ENCODE measurements at places on chromosomes 4 and X.

GRCh38 chr4:127309369-127310102, 323.2 kb upstream of the INTU start:
- no peak for DNase-seq

GRCh38 chrX:105314458-105314857, 94.0 kb upstream of the TEX13A start:
- no peak for DNase-seq

DNA sequence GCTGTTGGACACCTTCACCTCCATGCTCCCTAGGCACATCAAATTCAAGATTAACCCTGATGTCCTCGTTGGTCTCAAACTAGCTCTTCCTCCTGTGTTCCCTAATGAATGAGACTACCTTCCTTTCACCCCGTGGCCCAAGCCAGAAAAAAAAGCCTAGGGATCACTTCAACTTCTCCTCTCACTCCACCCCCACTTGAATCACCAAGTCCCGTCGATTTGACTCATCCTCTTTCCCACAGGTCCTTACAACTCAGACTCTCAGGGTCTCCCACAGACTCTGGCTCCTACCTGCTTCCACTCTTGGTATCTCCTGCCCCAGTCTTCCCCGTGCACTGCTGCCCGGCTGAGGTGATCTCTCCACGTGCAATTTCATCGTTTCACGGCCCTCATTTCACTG, 8.5 kb downstream of the SLC25A43 start:
- DNase-seq, result no peak

DNA sequence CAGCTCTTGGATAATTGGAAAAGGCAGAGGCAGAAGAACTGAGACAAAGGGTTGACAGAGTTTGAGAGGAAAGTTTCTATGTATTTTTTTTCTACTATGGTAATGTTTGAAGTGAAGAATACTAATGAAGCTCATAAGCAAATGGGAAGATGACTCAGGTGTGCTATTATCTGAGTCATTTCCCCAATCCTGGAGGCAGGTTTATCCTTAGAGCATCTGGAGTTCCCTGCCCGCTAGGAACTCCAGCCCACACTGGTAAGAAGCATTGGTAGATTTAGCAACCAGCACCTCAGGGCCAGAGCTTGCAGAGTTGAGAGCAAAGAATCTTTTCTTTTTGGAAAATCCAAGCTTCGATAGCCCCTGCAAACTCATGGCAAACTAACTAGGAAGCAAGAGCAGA, 55.2 kb downstream of the DOCK11 start:
- DNase-seq, result no peak

DNA sequence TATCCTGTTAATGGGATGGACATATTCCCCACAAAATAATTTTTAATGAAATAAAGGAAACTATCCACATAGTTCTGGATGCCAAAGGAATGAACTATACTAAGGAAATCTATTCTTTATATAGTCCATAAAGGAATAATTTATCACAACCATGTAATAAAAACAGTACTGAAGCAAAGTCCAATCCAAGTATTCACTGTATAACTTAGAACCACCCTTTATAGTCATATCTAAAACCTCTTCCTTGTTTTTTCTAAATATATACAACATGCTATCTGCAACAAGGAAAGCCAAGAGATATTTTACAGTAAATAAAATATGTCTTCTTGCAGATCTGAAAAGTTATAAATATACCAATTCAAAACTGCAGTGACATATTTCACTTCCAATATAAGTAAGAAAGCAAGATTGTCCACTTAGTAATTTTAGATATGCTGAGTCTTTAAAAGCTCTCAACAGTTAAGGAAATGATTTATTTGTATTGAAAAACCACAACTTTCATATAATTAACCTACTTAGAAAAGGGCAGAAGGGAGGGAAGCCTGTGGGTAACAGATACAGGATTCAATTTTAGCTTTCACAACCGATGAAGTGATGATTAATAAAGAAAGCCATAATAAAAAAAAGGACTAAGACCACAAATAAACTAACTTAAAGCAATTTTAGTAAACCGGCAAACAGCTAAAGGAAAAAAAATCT, 8.0 kb downstream of the NR3C2 start:
- DNase-seq, result no peak

DNA sequence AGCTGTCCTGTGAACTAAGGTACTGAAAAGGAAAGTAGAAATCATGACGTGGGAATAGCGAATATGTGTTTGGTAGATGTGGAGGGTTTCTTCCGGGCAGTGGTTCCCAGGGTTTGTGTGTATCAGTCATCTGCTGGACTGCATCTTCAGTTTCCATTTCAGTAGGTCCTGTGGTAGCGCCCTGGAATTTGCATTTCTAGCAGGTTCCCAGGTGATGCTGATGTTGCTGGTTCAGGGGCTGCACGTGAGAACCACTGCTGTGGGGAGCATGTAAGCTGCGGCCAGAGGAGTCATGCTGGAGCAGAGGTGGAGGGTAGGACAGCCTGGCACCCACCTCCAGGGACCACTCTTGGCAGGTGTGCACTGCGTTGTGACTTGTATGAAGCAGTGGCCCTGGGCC, 47.1 kb downstream of the ARHGAP10 start:
- no peak for DNase-seq

GRCh38 chr4:9895333-9895705, 113.9 kb downstream of the DRD5 start:
- DNase-seq, result no peak

DNA sequence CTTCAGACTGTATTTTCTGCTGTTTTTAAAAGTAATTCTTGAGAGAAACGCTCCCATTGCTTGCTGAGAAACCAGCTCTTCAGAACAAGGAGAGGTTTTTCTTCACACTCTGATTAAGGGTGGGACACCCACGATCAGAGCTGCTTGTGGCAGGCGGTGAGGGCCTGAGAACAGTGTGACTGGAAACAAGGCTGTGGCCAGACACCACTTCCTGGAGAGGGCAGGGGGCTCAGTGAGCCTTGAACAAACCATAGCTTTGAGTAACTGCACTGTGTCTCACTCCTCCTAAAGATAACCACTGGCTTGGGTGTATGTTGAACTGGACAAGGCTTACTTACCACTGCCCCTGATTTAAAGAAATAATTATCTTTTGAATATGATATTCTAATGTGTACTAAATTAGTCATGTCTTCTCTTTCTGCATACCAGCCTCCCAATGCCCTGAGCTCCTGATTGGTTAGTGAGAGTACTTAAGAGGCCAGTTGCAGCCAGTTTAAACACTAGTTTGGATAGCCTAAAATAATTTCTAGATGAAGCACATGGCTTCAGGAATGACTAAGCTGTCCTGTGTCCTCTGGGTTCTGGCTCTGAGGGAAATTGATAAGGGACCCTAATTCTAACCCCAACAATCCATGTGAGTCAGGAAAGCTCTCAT, 3.7 kb upstream of the GPR82 start:
- DNase-seq, result peak; percentile 31

- no peak for DNase-seq
Observed at GRCh38 chrX:70549429-70549828, 104.8 kb downstream of the DLG3 start.

- no peak for DNase-seq
Observed at GRCh38 chr4:118867311-118868067, 21.2 kb upstream of the SYNPO2 start.

- DNase-seq, result no peak
Observed at GRCh38 chrX:134460862-134461220, 876 bp downstream of the HPRT1 start.

- DNase-seq, result no peak
Observed at GRCh38 chr4:69497886-69498395, 2.2 kb upstream of the UGT2B4 start.

DNA sequence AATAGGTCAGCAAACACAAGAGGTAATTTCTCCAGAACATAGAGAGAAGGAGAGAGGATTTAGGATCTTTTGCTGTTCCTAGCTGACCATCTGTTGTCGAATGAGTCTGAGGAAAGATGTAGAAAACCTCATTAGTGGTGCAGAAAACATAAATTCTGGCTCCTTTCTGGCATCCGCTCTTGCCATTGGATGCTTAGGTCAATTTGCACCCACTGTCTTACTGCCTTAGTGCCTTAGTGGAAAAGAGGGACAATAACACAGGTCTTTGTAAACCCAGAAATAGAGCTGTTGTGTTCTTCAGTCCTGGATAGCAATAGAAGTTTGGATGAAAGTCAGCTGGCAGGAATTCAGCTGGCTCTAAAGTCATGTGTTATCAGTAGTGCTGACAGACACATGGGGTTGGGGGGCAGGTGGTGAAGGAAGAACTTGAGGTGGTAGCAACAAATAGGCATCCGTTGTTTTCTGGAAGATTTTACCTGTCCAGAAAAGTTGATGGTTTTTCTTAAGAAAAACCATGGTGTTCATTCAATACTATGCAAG, 78.2 kb downstream of the GLRA2 start:
- no peak for DNase-seq

GRCh38 chr4:101784957-101785356, 5.6 kb upstream of the BANK1 start:
- no peak for DNase-seq

DNA sequence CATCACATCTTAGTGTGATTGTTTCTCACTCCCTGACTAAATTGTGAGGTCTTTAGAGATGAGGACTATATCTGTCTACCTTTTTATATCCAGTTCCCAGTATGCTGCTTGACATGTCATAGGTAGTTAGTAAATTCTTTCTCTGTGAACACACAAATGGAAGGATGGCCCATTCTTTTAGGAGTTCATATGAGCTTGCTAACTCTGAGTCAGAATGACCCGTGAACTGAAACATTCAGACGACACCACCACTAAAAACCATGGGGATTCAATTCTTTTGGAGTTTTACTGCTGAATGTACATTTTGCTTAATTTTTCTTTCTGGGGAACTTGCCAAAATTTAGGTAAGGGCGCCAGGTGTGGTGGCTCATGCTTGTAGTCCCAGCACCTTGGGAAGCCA, 13.9 kb downstream of the OFD1 start:
- no peak for DNase-seq

GRCh38 chr4:26856906-26857277, 3.7 kb upstream of the STIM2 start:
- no peak for DNase-seq

GRCh38 chr4:3471886-3472285, 8.8 kb downstream of the DOK7 start:
- no peak for DNase-seq

DNA sequence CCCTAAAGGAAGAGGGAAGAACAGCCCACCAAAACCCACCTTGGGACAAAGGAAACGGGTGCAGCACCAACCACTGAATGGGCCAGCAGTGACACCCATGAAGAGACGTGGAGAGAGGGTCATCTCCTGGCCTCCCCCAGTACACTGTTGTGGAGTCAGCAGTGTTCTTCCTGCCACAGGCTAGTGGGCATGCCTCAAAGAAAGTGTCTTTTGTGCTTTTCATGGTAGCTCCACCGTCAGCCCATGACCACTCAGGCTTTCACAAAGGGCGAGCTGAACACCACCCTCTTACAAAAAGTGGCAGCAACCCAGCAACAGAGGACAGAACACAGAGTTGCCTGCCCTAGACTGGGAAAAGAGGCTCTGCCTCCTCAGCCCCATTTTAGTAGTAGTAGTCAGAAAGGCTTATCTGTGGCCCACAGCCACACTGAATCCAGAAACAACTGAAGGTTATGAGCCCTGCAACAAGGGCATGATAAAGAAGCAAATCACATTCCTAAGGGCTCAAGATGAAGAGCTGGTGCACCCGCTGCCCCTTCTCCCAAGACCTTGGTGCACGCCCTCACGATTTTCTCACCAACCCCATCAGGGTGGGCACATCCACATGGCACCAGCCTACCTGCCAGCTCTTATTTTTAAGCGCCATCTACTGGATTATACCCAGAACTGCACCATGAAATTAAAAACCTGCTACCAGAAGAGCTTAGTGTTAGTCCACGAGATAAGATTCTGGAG, 53.1 kb downstream of the RAB28 start:
- DNase-seq, result no peak

DNA sequence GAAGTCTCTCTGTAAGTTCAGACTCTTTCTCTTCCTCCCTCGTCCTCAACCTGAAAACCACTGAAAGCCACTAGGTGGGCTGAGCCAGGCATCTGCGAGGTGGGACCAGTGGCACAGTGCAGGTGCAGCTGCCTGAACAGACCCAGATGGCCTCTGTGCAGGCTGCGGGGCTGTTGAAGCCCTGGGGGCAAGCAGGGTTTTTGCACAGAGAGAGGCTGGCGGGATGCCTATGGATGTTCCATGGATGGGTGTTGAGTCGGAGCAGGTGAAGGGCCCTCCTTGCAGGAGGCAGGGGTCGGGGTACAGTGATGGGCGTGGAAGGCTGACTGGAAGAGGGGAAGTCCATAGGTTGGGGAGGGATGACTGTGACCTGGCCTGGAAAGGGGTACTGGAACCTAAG, 350.2 kb upstream of the FAT1 start:
- no peak for DNase-seq

- no peak for DNase-seq
Observed at GRCh38 chrX:11416600-11416999, 123.4 kb downstream of the AMELX start.

DNA sequence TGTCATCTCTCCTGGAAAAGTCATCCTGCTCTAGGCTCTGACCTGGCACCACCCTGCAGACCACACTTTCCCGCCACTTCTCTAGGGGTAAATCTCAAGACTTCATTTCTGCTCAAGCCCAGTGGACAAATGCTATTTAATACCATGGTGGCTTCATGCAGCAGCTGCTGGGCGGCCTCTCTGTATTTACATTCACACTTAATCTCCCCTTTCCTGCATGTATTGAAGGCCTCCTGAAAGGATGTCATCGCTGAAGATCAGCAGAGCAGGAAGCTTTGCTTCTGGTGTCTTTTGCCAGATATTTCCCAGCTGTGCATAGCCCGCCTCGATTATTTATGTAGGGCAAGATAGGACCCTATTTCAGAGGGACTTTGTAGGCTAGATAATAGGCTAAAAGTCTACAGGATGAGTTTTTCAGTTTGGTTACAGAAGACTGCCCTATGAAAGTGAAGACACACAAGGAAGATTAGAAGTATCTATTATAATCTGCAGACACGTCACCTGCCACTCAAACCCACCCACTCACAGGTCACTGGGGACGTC, 17.2 kb downstream of the PROM1 start:
- DNase-seq, result no peak

- DNase-seq, result no peak
Observed at GRCh38 chrX:139875841-139876240, 57.0 kb downstream of the ATP11C start.

DNA sequence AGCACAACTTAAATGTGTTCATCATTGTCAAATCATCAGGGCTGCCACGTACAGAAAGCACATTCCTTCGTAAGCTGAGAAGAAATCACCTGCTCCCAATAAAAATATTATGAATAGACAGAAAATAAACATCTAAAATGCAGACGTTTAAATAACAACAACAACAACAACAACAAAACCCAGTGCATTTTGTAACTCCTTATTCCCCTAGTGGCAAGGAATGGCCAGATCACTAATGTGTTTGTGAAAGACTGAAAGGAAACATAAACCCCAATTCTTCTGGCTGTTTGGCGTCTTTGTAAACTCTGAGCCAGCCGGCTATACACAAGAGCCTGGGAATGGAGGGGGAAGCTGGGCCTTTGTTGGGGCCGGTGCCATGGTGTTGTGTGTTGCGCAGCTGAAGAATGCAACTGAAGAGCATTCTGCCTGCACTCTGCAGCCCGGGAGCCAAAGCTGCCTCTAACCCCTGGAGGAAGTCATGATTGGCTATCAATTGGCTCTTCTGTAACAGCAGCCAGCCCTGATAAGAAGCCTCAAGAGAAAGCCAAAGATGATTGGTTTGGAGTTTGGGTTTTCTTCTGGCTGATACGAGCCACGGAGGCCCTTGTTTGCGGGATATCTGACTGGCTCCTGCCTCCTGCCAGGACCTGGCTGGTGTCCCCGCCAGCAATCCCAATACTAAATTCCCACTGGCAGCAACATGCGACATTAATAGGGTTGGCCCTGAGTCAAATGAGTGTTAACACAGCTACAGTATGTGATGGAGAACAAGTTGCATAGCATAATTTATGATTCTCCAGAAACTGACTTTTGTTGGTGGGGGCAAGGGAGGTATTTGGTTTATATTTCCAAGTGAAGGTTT, 89.7 kb upstream of the TFDP3 start:
- DNase-seq, result no peak
